ENCODE measurements at places on chromosomes 12 and 14.
A peak's percentile ranks its signal among the peaks of the same experiment; 100 is the strongest.

DNA sequence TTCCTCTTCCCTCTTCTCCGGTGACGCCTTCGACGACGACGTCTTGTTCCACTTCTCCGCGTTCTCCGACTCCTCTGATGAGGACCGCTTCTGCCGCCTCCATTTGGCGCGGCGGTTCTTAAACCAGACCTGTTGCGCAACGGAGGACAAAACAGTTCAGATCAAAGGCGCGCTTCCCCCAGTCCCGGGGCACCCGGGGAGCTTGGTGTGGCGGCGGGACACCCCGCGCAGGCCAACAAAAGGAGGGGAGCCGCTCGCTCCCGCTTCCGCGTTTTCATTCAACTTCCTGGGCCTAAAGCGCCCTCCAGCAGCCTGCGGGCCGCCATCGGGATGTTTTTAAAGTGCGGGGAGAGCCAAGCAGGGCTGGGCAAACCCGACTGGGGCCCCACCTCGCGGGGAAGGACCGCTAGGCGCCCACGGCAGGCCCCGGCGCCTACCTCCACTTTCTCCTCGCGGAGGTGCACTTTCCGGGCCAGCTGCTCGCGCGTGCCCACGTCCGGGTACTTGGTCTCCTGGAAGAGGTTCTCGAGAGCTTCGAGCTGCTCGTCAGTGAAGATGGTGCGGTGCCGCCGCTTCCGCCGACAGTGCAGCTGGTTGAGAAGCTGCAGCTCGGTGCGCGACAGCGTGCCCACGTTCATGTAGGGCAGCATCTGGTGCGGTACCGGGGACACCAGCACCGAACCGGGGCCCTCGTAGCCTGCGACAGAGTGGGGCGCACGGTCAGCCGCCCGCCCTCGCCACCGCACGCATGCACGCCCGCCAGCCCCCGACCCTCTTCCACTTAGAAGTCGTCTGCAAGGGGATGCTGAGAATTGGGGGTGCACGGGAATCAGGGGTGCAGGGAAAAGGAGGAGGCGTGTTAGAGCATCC is 1.2 kb downstream of the GSC start:
- DNase-seq: no peak

DNA sequence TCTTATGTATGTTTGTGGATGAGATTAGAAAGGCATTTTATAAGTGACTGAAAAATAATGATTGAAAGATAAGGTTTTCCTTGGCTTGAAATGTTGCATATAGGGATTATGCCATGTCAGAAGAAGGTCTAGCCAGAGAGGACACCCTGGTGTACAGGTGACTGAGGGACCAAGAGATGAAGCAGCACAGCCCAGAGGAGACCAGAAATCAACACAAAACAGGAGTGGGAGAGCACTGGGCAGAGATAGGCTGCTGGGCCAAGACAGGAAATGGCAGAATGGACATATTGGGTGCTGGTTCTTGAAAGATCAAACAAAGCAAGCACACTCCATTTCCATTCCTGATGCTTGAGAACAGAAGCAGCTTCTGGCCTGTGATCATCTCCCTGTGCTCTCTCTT is 24.4 kb upstream of the FRMD6 start:
- DNase-seq: no peak

GRCh38 chr12:3157581-3158323 is 80.6 kb downstream of the TSPAN9 start:
- DNase-seq: no peak

DNA sequence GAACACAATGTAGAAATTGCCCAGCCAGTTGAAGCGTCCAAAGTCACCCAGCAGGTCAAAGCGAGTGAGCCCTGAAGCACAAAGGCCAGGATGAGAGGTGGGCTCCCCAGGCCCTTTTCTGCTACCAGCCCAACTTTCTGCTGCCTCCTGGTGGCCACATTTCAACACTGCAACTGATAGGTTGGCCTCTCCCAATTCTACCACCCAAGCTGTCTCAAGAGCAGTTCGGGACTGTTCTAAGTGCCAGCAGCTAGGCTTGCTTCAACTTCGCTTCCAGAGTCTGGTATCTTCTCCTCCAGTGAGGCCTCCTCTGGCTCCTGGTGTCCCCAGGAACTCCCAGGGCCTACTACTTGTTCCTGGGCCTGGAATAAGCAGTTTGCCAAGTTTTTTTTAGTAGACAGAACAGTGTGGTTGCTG is 3.4 kb upstream of the DHH start:
- DNase-seq: peak; percentile 39

DNA sequence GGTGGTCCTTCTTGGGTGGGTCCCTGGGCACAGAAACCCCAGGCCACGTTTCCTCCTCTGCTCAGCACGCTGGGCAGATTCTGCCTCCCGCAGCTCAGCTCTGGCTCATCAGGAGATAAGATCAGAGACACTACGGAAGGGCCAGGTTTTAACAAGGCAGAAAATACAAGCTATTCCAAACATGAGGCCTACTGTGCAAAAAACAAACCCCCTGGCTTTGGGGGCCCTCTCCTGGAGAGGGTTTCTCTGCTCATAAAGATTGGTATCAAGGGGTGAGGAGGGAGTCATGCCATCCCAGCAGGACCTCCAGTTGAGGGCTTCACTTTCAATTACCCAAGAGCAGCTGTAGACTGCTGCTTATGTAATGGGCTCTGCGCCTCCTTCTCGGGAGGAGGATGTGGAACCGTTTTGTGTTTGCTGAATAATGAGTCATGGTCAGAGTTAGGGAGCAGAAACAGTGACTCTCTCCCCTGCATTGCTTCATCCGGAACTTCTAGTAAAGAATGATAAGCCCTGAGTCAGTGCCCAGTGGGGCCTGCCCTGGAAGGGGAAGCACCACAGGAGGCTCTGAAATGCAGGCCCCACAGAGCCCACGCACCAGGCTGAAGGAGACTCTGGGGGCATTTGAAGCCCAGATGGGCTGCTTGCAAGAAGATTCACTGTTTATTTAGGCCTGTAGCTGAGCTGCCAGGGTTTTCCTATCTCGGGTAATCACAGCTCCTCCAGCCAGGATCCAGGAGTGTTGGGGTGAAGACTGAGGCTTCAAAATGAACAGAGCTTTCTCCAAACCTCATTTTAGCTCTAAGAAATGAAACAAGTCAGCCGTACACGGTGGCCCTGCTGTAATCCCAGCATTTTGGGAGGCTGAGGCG is 79.3 kb downstream of the SSPN start:
- peak; percentile 1 for DNase-seq
